ENCODE measurements at places on chromosomes 7 and 10. TPM values are rescaled to one million over a fixed set of nuclear protein-coding genes. Genes with fewer than 3 reads are reported as not detected.

GRCh38 chr10:22427890-22428571 lies 82.7 kb downstream of the SPAG6 start:
- DNase-seq = peak; percentile 58

DNA sequence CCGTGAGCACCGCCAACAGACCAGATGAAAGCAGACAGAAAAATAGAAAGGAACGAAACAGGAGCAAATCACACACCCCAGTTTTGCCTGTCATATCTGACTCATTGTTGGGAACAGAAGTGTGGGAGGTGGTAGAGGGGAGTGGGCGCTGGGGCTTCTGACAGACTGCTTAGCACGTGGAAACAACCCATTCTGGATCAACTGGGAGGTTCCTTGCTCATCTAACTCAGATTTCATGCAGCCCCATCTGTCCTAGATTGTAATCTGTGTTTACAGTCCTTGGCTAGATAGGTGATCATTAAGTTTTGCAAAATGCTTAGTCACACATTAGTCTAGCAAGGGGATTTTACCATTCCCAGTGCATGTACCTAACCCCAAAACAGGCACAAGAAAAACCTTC lies 154.1 kb downstream of the NRP1 start:
- DNase-seq = no peak

DNA sequence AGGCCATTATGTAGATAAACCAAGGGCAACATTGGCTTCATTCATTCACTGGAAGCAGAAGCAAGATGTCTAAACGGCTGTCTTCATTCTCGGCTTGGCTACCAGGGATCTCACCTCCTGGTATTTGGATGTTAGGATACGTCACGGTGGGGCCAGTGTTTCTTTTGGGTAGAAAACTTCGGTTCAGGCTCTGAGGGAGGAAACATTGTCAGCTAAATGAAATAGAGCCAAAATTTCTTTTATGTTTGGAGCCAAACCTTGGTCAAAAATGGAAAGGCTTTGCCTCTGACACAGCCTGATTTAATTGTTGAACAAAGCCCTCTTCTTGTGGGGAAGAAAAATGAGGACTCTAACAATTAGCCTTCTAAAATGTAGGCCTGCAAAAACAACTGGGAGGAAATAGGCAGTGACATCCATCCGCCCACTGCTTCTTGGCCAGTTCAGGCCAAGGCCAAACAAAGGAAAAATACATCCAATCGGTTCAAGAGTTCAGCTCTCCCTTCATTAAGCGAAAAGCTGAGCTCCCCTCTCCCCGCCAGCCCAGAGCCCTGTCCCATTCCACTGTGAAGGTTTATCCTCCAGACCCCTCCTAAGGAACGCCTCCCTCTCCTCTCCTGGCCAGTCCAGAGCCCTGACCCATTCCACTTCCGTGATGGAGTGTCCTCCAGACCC lies 44.4 kb downstream of the PFKFB3 start:
- no peak for DNase-seq

DNA sequence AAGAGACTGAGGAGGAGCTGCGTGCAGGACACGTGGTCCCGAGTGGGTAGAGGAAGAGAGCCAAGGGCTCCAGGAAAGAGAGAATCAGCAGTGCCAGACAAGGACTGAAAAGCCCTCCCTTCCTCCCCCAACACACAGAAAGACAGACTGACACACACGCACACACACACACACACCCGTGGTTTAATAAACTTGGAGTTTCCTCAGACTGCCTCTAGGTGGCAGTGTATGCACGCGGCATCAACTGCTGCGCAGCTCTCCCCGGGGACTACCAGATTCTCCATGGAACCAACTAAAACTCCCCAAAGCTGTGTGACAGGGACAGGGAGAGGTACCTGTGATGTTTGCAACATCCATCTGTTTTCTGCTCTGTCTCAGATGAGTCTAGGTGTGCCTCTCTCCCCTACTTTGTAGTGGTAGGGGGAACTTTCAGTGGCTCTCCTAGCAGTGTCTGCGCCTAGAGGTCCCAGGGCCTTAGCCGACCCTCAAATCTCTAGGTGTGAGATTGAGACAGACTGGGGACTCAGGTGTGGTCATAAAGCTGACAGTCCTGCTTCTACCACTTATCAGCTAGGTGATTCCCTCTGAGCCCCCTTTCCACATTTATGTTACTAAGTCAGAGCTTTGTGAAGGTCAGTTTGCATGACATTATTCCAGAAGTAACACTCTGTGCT lies 9.3 kb upstream of the TSPAN14 start:
- no peak for DNase-seq

- no peak for DNase-seq
Measured at GRCh38 chr7:43058271-43059066, 54.0 kb upstream of the HECW1 start.

- DNase-seq = no peak
Measured at GRCh38 chr7:40447345-40447744, 312.5 kb downstream of the SUGCT start.

GRCh38 chr7:134469622-134470021 lies 10.7 kb upstream of the AKR1B1 start:
- DNase-seq = no peak

GRCh38 chr7:5425507-5426225 lies 2.0 kb upstream of the TNRC18 start:
- peak; percentile 67 for DNase-seq

GNAT3 gene
- polyA plus RNA-seq = not detected

CDC14C gene
- 0.07 TPM for polyA plus RNA-seq

HOXA4 gene
- polyA plus RNA-seq = 5.4 TPM

C10orf67 gene
- polyA plus RNA-seq = 0.14 TPM

BTBD16 gene
- polyA plus RNA-seq = not detected

LHPP gene
- polyA plus RNA-seq = 7.1 TPM

TSPAN33 gene
- 0.73 TPM for polyA plus RNA-seq

POLR2J2 gene
- polyA plus RNA-seq = 2.0 TPM
